ENCODE measurements at places on chromosomes 3 and 15.

DNA sequence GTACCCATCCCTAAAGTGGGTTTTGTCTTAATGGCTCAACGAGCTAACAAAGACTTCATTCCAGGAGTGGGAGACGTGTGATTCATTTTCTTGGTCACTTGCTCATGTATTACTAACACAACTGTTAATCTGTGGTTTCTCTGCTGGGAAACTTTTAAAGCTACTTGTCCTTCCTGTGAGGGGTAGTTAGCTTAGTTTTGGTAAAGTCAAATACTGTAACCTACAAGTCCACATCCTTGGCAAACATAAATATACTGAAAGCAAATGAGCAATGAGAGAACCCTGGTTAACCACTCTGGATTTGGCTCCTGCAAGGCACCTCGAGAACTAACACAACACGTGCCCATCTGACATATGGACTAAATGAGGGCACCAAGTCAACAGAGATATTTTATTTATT is 19.9 kb downstream of the NOX5 start:
- DNase-seq, result no peak

DNA sequence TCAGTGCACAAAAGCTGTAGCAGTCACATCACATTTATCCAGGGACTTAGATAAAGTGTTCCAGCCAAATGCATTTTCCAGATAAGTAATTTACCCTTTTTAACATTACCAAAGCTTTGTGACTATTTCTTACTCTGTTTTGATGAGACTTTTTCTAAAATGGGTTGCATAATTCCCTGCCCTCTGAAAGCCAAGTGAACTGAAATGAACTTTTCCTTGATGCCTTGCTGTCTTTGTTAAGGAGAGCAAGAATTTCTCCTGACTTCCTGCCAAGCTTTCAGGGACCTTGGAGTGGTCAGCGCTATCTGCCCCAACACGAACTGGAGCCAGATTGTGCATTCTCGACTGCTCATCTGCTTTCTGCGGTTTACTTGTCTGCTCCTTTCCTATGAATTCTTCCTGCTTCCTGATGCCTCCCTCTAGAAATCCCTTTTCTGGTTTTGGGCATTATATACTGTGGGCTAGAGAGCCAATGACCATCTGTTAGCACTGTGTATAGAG is 34.8 kb downstream of the EIF4E3 start:
- no peak for DNase-seq

- DNase-seq, result no peak
Observed at GRCh38 chr3:133956982-133957381, 61.3 kb upstream of the RAB6B start.

GRCh38 chr3:2944628-2945027 is 165.5 kb downstream of the IL5RA start:
- no peak for DNase-seq

DNA sequence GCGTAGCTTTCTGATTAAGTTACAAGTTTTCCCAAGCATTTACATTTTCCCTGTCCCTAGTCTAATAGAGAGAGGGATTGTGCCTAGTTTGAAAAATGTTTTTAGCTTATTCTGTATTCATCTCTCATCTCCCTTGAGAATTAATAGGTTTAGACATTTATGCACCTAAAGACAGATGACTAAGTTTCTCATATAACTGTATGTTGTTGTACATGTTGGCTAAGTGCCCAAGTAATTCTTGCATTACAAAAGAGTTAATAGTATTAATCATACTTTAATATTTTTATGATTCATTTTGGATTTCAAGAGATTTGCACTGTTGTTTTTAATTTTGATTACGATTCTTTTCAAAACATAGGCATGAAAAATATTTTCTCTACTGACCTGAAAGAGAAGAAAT is 109.0 kb upstream of the TBL1XR1 start:
- no peak for DNase-seq

GRCh38 chr3:66449411-66449974 is 51.3 kb downstream of the LRIG1 start:
- no peak for DNase-seq

DNA sequence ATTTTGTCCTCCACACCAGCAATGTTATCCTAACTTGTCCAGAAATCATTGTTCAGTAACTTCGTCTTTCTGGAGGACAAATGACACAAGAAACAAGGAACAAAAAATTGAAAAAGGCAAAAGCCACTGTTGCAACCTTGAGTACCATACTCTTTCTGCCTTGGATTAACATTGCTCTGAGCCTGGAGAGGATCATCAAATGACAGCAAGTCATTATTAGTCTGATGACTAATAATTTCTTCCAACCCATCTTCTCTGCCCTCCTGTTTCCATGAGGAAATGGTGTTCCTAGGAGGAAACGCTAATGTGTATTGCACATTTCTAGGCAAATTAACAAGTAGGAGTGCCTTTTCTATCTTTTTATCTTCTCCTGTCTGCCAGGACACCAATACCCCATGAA is 153.9 kb downstream of the PCCB start:
- DNase-seq, result no peak

- no peak for DNase-seq
Observed at GRCh38 chr15:85500060-85500708, 119.8 kb downstream of the AKAP13 start.

- DNase-seq, result no peak
Observed at GRCh38 chr15:67825881-67826716, 790 bp downstream of the SKOR1 start.
